Right renal pelvis (tissue), 4 donors: ENCODE measurements at places on chromosomes 5 and 9.
A peak's percentile ranks its signal among the peaks of the same experiment; 100 is the strongest.

- no peak for DNase-seq
Measured at GRCh38 chr9:75896193-75896592, 5.7 kb downstream of the PCSK5 start.

- DNase-seq: no peak
Measured at GRCh38 chr5:31113101-31113500, 80.4 kb upstream of the CDH6 start.

DNA sequence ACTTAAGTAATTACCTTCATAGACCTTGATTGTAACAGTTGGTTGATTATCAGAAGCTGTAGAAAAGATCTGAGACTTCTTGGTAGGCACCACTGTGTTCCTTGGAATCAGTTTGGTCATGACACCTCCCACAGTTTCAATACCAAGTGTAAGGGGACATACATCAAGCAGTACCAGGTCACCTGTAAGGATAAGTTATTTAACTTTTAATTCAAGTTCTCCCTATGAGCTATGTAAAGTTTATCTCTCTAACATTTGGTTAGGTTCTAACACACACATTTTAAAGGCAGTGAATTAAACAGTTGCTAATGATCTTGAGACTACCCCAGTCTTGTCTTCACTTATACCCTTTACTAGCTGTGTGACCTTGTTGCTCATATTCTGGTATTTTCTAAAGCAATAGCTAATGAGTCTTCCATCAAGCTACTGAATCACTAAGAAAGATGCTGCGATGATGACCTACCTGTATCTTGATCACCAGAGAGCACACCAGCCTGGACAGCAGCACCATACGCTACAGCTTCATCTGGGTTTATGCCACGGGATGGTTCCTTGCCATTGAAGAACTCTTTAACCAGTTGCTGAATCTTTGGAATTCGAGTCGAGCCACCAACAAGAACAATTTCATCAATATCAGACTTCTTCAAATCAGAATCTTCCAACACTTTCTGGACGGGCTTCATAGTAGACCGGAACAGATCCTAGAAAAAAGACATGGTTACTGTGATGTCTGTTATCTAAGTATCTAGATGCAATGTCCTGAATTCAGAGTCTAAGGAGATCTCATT lies 2.8 kb downstream of the HSPA5 start:
- DNase-seq: no peak

DNA sequence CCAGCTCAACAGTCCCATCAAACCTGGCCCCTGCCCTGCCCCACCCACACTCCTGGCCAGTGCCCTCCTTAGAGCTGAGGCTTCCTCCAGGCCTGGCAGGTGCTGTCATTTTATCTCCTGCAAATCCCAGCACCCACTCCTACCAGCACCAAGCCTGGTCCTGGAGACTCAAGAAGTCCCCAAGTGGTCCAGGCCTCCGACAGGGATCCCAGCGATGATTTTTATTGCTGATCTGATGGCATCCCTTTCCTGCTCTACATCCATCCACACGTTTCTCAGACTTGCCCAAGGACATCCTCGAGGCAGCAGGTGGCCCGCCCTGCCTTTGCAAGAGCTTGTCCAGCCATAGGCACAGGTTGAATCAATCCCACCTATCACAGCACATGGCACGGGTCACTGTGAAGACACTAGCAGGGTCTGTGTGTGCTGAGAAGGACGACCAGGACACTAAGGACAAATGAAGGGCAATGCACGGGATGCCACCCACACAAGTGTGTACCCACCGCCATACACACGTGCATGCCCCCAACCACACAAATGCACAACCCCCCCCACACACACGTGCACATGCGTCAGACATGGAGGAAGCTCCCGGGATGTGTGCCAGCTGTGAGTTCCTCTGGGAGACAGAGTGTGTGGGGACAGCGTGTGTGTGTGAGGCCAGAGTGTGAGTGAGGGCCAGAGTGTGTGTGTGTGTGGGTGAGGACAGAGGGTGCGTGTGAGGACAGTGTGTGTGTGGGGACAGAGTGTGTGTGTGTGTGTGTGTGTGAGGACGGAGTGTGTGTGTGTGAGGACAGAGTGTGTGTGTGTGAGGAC lies 62.4 kb upstream of the UBAC1 start:
- DNase-seq: no peak

DNA sequence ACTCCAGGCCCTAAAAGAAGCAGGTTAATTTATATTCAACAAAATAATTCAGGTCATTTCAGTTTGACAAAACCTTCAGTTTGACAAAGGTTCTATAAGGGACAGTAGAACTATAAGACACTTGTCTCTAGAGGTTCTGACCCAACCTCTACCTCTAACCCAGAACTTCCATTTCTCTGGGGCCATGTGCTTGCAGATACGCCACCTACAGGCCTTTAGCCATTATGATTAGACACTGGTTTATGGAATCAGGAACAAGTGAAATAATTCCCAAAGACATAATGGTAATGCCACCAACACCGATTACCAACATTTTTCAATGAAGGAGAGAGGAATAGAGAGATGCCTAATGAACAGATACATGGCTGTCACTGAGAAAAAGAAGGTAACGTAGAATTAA lies 733.9 kb downstream of the PRELID2 start:
- DNase-seq: no peak

DNA sequence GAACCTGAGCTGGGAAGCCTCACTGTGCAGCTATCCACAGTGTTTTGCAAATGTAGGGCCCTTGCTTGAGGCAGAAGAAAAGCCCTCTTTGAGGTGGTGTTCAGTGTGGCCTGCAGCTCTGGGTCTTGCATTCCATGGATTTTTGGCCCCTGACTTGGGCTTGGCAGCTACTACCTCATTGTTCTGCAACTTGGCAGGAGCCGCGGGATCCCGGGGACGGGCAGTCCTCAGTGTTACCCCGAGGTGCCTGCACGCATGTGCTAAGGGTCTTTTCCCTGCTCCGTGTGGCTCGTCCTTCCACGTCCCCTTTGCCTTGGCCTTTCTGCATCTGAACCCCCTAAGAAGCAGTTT lies 39.8 kb downstream of the NEK6 start:
- no peak for DNase-seq

- no peak for DNase-seq
Measured at GRCh38 chr5:36417221-36417620, 115.5 kb upstream of the RANBP3L start.

- no peak for DNase-seq
Measured at GRCh38 chr9:34237836-34238235, 59.0 kb downstream of the UBAP1 start.

GRCh38 chr5:154923441-154924430 lies 14.3 kb downstream of the GEMIN5 start:
- DNase-seq: no peak

DNA sequence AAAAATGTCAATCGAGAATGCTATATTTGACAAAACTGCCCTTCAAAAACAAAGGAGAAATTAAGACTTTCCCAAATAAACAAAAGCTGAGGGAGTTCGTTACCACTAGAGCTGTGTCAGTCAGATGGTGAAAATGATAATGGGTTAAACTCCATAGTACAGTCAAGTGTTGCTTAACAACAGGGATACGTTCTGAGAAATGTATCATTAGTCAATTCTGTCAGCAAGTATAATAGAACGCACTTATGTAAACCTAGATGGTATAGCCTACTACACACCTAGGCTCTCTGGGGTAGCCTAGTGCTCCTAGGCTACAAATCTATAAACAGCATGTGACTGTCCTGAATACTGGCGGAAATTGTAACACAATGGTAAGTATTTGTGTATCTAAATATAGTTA lies 138.7 kb downstream of the DRD1 start:
- DNase-seq: no peak

DNA sequence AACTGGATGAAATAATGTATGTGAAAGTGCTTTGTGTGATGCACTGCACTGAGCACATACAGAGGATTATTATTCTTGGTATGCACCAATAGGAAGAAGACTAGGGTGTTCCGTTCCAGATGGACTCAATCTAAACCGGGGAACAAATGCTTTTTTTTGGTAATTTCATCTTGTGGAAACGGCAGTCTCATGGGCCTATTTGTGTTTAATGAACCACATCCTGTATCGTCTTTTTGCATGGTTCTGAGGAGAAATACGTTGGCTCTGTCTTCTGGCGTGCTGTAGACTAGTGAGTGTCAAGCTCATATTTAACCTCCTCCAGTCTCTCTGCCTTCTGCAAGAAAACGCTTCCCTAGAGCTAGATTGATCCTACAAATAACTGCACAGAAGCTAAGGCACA lies 30.0 kb downstream of the TRIM32 start:
- DNase-seq: peak; percentile 27

GRCh38 chr5:147882586-147883313 lies 4.2 kb downstream of the SCGB3A2 start:
- DNase-seq: no peak

DNA sequence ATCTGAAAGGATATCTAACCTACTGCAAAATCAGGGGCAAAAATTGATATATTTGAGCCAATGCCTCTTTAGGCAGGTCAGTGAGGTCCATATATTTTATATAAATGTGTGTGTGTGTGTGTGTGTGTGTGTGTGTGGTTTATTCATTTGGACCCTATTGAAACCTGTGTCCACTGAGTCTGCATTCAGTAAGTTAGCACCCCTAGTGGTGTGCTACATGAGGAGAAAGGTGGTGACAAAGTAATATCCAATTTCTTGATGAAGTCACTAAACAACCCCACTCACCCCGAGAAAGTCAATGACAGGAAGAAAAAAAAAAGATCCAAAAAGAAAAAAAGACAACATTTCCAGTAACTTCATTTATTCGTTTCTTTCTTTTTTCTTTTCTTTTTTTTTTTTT lies 4.1 kb downstream of the FBXW11 start:
- no peak for DNase-seq

- DNase-seq: no peak
Measured at GRCh38 chr5:178487911-178488600, 102.1 kb downstream of the COL23A1 start.

GRCh38 chr5:102857076-102857818 lies 102.1 kb downstream of the PAM start:
- DNase-seq: no peak

GRCh38 chr5:96663608-96664007 lies 1.4 kb downstream of the CAST start:
- no peak for DNase-seq

DNA sequence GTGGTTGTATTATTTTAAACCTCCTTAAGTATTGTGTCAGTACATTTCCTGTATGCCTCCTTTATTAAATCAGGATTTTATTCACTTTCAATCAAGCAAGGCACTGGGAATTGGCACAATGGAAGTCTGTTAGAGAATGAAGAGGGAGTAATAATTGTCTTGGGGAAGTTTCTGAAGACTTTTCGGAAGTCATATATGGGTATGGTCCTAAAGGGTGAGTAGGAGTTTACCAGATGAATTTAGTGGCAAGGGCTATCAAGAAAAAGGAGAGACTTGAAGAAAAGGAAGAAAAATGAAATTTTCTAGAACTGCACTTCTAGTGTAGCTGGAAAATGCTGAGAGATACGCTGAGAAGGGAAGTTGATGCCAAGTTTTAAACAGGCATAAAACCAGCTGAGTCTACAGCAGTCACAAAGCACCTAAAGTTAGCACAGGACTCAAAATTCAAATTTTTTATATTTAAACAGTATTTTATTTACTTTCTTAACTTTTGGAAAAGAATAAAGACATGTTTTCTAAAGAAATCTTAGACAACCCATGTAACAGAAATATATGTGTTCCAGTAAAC lies 184.9 kb downstream of the SMC2 start:
- no peak for DNase-seq

DNA sequence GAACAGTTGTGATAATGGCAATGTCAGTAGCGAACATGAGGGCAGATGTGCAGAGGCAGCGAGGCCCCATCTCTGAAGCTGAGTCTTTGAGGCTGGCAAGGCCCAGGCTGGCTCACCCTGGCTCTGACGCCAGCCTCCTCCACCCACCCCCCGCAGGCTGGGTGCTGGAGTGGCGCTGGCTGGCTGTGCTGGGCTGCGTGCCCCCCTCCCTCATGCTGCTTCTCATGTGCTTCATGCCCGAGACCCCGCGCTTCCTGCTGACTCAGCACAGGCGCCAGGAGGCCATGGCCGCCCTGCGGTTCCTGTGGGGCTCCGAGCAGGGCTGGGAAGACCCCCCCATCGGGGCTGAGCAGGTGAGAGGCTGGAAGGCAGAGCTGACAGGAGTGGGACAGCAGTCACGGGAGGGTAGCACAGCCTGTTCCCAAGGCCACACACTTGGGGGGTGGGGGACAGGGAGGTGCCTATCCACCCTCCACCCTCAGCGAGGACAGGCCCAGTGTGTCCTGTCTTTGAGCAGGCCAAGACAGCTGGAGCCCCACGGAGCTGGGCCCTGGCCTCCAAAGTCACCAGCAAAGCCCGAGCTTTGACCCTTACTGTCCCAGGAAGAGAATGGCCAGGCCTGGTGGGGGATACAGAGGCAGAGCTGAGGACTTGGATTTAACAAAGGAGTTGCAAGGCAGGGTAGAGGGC lies 5.6 kb downstream of the SLC2A8 start:
- DNase-seq: no peak

GRCh38 chr5:98461485-98461884 lies 312.0 kb upstream of the RGMB start:
- no peak for DNase-seq

GRCh38 chr5:56735849-56736641 lies 79.3 kb upstream of the MAP3K1 start:
- DNase-seq: no peak

GRCh38 chr5:159982421-159983173 lies 26.3 kb upstream of the TTC1 start:
- DNase-seq: no peak

- DNase-seq: no peak
Measured at GRCh38 chr5:2205185-2205585, 322.5 kb upstream of the IRX4 start.

- DNase-seq: no peak
Measured at GRCh38 chr5:127766676-127767335, 63.6 kb downstream of the CCDC192 start.

- no peak for DNase-seq
Measured at GRCh38 chr5:67377631-67378030, 181.0 kb upstream of the CD180 start.

GRCh38 chr9:13717322-13718054 lies 438.0 kb upstream of the MPDZ start:
- no peak for DNase-seq

DNA sequence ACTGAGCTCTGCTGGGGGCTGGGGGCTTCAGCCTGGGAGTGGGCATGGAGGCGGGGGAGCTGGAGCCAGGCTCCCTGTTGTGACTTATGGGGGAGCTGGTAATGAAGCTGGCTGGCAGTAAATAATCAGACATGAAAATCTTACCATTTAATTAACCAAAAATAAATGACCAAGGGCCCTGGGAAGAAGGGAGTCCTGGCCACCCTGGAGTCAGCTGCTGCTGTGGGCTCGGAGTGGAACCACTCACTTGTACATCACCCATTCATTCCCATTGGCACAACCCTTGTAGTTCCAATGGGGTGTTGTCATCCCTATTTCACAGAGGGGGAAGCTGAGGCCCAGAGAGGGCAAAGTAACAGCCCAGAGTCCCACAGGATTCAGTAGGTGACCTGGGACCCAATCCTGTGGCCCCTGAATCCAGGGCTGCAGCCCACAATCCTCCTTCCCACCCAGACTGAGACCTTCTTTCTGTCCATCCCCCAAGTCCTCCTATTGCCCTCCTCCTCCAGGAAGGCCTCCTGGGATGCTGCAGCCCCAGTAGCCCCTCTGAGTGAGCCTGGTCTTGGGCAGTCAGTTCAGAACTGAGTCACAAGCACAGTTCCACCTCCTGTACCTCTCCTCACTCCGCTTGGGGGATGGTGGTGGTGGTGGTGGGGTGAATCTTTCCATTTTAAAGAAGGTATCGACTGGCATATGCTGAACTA lies 259.4 kb upstream of the MVB12B start:
- no peak for DNase-seq

- DNase-seq: no peak
Measured at GRCh38 chr5:34585601-34586104, 70.5 kb upstream of the RAI14 start.
